Activated CD4-positive, CD25-positive, alpha-beta regulatory T cell treated with anti-CD3 and anti-CD28 coated beads, Interleukin-2, amount 50 U/mL, for 24 hours (primary cell): ENCODE measurements at places on chromosomes 7 and 10.

- ATAC-seq: no peak
Measured at GRCh38 chr10:99799613-99800012, 17.2 kb downstream of the ABCC2 start.

DNA sequence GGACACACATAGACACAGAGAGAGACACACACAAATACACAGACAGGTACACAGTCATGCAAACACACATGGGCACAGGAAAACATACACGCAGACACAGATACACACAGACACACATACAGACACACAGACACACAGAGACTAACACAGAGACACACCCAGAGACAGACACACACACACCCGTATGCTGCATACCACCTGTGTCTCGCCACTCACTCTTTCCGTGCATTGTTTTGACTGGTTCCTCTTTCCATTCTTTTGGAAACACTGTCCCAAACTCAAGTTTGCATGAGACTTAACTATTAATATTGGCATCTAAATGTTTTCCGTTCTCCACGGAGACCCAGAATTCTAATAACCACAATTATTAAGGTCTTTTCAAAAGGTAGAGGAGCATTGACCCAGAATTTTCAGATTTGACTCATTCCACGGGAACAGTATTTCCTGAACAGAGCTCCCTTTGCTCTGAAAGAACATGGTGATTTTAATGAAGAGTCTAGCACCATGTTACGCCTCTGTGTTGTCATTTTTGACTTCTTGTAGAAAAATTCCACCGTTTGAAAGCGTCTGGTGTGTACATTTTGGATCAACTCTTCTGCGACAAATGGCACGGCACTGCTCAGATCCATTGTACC lies 141.2 kb upstream of the RNF32 start:
- no peak for ATAC-seq

GRCh38 chr7:72751978-72752377 lies 76.0 kb downstream of the TYW1B start:
- ATAC-seq: no peak

- ATAC-seq: no peak
Measured at GRCh38 chr7:122454776-122455507, 150.4 kb upstream of the FEZF1 start.

DNA sequence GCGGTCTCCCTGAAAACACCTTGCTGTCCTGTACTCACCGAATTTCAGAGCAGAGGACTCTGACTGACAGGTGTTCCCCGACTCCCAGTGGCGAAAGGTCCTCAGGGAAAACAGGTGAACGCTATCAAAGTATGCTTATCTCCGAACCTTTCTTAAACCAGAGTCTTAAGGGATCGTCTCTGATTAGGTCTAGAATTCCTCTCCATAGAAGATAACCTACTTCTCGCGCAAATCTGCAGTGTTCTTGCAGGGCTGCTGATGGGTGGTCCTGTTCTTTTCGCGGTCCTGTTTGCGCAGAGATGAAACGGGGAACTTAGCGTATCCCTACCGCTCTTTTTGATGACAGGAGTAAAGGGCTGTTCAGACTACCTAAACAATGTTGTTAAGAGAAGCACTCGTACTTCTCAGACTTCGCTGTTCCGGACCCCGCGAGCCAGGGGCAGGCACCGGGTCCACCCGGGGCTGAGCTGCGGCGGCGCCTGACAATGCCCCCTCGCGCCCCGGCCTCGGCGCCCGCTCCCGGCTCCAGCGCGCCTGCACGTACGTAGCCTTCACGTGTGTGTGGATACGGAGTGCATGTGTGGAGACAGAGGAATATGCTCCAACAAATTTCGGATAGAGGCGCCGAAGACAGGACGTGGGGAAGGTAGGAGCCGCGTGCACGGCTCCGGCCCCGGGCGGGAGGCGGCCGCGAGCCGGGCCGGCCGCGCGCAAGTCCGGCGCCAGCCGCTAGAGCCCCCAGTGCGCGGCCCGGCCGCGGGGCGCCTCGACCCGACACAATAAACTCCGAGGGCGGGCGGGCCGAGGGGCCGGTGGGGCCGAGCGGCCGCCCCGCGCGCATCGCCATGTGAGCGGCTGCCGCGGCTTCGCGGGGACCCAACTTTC lies 766 bp upstream of the ZMYND11 start:
- ATAC-seq: peak; percentile 9

- ATAC-seq: no peak
Measured at GRCh38 chr10:111578076-111578475, 501.2 kb downstream of the ADRA2A start.

DNA sequence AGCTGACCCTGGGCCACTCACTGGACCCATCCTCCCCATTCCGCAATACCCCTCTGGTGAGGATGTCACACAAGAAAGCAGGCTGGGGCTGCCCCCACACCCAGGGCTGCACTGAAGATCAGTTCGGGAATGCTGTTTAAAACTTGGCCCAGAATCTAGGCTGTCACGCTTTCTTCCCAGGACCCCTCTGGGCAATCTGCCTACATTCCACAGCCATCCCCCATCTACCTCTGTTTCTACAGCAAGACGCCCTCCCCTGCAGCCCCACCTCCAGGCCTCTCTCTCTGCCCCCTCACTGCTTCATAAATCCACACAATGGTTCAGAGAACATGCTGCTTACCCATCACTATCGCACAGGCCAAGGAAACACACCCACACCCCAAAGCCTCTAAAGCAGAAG lies 36.1 kb downstream of the XPNPEP1 start:
- no peak for ATAC-seq

DNA sequence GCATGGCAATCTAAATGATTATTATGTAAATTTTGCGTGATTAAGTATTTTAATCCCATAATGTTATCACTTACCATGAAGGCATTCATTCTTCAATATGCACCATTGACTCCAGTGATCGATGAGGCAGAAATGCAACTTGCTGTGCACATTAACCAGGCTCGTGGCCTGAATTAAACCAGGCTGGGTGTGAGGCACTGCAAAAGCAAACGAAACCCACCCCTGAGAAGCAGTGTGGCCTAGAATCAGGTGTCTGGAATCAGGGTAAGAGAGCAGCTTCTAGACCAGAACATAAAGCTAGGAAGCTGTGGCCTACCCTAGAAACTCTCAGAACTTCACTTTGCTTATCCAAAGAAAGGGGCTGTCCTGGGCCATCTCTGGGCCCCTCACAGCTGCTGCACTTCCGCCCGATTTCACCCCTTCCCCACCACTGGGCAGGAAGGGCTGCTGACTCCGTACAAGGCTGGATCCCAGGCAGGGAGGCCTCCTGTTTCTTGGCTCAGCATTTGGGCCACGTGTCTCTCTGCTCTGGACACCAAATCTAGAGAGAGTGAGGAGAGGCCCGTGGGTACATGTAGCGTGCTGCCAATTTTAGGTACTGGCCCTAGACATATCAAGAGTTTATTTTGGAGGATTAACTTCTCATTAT lies 4.4 kb downstream of the PTPRE start:
- no peak for ATAC-seq

DNA sequence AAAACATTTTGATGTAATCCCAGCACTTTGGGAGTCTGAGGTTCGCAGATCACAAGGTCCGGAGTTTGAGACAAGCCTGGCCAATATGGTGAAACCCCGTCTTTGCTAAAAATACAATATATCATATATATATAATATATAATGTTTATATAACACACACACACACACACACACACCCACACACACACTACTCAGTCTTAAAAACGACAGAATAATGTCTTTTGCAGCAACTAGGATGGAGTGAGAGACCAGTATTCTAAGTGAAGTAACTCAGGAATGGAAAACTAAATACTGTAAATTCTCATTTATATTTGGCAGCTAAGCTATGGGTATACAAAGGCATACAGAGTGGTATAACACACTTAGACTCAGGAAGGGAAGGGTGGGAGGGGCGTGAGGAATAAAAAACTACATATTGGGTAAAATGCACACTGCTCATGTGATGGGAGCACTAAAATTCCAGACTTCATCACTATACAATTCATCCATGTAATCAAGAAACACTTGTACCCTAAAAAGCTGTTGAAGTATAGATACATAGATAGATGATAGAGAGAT lies 231.2 kb upstream of the SEMA3A start:
- no peak for ATAC-seq

DNA sequence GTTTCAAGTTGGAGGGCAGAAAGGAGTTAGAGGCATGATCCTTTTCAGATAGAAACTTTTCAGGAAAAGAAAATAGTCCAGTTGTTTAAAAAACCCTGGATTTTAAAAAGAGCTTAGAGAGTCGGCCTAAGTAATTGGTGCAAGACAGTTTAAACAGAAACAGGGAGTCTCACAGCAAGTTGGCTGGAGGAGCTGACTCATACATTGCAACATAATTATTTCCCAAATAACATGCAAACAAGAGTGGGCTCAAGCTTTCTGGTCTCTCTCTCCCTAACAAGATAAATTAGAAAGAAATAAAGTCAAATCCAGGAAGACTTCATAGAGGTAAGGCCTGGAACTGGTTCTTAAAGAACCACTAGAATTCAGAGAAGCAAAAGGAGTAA lies 100.3 kb upstream of the AGBL3 start:
- no peak for ATAC-seq

- no peak for ATAC-seq
Measured at GRCh38 chr10:70740406-70741288, 44.5 kb downstream of the TBATA start.

- no peak for ATAC-seq
Measured at GRCh38 chr10:113153493-113154102, 203.6 kb downstream of the TCF7L2 start.

- no peak for ATAC-seq
Measured at GRCh38 chr10:19785366-19785765, 30.9 kb upstream of the PLXDC2 start.
